ENCODE measurements at places on chromosomes 16 and 17.

DNA sequence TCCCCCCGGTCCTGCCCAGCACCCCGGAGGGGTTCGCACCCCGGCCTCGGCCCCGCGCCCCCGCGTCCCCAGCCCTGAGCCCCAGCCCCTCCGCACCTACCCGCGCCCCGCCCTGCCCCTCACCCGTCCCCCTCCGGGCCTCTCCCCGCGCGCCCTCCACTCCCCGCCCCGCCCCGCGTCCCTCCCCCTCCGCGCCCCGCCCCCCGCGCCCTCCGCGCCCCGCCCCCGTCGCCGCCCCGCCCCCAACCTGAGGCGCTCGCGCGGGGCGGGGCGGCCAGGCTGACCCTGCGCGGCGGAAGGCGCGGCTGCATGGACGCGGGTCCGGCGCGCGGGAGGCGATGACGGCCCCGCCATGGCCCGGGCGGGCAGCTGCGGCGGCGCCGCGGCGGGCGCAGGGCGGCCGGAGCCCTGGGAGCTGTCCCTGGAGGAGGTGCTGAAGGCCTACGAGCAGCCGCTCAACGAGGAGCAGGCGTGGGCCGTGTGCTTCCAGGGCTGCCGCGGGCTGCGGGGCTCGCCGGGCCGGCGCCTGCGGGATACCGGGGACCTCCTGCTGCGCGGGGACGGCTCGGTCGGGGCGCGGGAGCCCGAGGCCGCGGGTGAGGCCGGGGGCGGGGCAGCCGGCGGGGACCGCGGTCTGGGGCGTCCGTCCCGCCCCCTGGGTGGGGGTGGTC, at the start of gene SPIRE2:
Gene SPIRE2, plus strand, starts transcription at position 277 of the 671 bp plus-strand sequence. Its CDS starts 76 bp downstream, at position 353.
- peak; percentile 46 for DNase-seq

- peak; percentile 9 for DNase-seq
These were observed 7.0 kb upstream of the MILR1 start for GRCh38 chr17:64441772-64442540.

- DNase-seq: no peak
These were observed 21.2 kb downstream of the PLXDC1 start for GRCh38 chr17:39130205-39130604.

DNA sequence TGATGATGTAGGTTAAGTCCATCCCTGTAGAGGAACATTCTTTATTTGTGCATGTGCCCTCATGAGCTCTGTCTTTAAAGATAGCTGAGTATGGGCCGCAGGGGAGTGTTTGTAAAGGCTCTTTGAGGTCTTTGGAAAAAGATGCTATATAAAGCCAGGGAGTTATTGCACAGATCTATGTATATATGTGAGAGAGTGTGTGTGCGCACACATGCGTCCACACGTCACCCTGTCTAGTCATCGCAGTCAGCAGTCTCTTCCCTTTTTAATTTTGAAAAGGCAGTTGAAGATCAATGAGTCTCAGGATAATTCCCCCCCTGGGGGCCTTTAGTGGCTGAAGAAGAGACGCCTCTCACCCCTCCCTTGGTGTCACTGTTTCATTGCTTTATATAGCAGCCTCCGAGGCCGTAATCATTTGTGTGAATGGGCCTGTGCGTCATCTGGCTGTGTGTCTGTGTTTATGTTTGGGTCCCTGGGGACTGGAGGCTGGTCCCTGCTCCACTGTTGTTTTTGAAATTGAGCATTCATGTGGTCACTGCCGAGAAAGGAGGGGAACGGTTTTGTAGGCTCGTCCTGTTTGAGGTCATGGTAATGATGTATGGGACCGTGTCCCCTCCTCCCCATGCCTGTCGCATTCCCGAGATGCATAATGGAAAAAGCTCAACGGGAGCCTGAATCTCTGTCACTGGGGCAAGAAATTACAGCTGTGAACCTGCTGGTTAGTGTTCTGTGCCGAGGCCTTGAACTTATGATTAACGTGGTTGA, 143.9 kb downstream of the SNX29 start:
- no peak for DNase-seq

- no peak for DNase-seq
These were observed 2.3 kb upstream of the KCNJ12 start for GRCh38 chr17:21373696-21374440.

GRCh38 chr17:2011411-2012371, 13.4 kb downstream of the RTN4RL1 start:
- no peak for DNase-seq

DNA sequence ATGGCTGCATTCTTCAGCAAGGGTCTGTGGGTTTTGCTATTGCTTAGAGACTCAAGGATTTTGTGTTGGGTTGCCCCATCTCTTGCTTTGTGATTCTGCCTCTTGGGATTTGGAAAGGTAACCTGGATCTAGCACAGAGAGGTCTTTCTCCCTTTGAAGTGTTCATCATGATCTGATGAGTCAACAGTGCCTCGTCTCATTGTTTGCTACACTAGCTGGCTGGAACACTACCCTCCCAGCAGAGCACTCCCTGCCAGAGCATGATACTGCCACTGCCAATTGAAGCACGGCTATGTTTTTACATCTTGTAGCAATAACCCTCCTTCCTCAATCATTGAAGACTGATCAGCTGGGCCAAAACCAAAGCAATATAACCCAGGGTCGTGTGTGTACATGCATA, 361.0 kb downstream of the CDH13 start:
- DNase-seq: no peak

GRCh38 chr16:77491091-77491490, 56.3 kb upstream of the ADAMTS18 start:
- DNase-seq: no peak

DNA sequence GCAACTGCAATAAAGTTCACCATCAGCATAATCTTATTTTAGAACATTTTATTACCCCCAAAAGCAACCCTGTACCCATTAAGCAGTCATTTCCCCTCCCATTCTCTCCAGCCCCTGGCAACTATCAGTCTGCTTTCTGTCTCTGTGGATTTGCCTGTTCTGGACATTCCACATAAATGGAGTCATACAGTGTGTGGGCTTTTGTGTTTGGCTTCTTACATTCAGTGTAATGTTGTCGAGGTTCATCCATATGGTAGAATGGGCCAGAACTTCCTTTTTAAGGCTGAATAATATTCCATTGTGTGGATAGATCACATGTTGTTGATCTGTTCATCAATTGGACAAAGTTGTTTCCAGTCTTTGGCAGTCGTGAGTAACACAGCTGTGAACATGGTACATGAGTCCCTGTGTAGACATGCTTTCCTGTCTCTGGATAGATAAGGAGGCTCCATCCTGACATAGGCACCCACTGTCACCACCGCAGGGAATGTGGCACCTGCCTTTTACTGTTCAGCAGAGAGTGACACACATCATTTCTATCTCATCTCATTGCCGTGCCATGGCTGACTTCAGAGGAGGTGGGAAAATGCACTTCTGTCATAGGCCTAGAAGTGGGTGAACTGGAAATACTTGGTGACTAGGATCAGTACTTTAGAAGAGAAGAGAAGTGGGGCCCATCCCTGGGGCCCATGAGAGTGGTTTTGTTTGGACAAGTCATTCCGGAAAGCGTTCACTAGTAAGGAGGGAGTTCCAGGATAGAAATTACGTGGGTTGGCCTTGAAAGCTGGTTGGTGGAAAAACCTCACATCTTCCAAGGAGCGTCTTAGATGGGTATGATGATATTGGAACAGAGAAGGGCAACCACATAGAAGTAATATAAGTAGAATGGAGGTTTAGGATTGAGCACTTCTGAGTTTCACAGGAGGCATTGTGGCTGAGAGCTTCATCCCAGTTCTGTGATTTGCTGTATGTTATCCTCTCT, 25.8 kb downstream of the EPN2 start:
- no peak for DNase-seq

DNA sequence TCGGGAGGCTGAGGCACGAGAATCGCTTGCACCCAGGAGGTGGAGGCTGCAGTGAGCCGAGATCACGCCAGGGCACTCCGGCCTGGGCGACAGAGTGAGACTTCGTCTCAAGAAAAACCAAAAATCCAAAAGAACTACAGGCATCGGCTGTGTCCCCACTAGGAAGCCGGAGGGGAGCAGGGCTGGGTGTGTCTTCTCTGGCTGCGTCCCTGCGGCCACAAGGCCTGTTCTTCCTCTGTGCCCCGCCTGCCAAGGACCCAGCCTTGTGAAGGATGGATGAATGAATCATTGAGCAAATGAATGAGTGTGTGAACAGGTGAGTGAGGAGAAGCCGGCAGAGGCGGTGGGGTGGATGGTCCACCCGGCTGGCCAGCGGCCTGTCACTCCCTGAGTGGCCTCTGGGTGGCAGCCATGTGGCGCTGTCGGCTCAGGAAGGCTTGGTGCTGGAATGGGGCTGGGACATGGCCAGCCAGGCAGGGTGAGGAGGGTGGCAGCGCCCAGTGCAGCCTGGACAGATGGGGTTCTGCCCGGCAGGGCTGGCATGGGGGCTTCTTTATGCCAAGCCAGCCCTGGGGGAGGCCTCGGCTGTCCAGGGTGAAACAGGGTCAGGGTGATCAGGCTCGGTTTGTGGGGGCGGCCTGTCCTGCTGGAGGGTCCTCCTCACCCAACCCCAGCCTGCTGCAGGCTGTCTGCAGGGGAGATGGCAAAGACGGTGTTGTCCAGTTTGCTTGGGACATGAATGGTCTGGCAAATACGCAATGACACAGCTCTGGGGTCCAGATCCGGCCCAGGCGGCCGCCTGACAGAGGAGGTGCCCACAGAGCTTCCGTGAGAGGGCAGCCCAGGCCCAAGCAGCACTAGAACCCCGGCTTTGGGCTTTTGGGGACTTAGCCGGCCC, 21.7 kb downstream of the SLC25A10 start:
- no peak for DNase-seq

DNA sequence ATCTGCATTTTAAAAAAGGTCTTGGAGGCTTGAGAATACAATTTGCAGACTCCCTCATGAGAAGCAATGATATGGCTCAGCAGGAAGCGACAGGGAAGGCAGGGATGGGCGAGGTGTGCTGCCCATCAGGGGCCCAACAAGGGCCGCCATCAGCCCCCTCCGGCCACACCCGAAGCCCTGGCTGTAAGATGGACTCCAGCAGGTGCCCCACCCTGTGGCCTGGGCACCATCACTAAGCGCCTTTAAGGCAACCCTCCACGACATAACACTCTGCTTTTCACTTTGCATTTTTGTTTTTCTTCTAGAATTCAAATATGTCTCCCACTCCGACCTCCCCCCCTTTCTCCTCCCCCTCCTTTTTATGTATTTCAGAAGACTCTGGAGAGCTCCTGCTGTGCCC, 52.2 kb upstream of the RCVRN start:
- DNase-seq: no peak

GRCh38 chr17:13027246-13027645, 9.4 kb upstream of the ELAC2 start:
- DNase-seq: no peak

DNA sequence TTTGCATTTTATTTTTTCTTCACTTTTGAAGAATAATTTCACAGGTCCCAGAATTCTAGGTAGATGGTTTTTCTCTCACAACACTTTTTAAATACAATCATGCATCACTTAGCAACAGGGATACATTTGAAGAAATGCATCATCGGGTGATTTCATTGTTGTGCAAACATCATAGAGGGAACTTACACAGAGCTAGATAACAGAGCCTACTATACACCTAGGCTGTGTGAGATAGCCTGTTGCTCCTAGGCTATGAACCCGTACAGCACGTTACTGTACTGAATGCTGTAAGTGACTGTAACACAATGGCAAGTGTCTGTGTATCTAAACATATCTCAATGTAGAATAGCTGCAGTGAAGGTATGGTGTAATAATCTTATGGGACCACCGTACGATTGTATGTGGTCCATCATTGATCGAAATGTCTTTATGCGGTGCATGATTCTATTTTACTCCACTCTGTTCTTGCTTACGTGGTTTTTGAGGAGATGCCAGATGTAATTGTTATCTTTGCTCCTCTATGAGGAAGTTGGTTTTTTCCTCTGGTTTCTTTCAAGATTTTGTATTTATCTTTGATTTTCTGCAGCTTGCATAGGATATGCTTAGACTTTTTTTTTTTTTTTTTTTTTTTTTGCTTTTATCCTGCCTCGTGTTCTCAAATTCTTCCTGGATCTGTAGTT, 35.5 kb upstream of the TMEM92 start:
- no peak for DNase-seq

DNA sequence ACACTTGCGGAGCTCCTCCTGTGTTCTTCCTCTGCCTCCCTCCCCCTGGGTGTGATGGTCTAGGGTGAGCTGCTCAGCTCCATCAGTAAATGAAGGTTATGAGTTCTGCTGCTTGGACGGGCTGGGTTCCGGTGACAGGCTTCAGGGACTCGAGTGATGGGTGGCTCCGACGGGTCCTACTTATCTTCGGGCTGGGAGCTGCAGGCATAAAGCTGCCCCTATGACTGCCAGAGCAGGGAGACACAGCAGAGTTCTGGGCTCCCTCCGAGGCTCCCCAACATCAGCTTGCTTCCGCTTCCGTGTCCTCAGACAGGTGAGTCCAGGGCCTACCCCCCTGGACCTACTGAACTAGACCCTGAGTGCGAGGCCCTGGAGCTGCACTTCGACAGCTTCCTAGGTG, 11.3 kb upstream of the MLKL start:
- no peak for DNase-seq

- no peak for DNase-seq
These were observed 30.0 kb downstream of the CHD9 start for GRCh38 chr16:53084746-53085334.

GRCh38 chr17:16383216-16383615, 2.3 kb downstream of the UBB start:
- DNase-seq: no peak

DNA sequence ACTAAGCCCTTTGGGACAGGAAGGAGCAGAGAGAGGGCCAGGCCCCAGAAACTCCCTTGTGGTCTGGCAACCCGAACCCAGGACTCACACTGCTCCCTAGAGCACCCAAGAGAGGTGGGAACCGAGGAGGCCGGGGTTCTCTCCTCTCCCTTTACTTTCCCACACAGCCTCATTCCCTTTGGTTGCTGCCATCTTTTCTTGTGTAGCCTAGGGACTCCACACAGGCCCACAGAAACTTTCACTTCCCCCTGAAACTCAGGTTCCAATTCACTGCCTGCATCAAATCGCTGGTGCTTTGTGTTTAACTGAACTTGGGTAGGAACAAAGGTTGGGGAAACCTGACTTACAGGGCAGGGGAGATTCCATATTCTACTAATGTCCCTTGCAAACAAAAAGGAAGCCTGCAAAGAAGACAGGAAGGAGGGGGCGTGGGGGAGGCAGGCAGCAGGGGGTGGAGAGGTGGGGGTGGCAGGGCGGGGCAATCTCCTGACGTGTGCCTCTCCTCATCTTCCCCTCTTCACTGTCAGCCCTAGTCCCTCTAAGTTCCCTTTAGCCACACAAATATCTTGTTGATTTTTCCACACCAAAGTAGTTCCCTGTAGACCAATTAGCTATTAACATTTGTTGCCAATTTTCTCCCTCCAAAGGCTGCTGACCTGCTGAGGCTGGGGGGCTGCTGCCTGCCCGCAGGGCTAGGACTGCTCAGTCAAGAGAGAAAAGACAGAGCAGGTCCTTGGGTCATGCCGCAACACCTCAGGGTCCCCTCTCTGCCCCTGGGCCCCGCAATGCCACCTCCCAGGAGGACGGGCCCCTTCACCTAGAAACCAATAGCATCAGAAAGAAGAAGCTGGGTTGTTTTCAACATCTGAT, 8.0 kb downstream of the ST3GAL2 start:
- peak; percentile 61 for DNase-seq

Data from T-helper 22 cell (primary cell).